OCI-M1 (cell line): ENCODE measurements at places on chromosomes 7 and 10.

GRCh38 chr7:90347759-90348158 lies 1.2 kb downstream of the GTPBP10 start:
- DNase-seq: no peak

DNA sequence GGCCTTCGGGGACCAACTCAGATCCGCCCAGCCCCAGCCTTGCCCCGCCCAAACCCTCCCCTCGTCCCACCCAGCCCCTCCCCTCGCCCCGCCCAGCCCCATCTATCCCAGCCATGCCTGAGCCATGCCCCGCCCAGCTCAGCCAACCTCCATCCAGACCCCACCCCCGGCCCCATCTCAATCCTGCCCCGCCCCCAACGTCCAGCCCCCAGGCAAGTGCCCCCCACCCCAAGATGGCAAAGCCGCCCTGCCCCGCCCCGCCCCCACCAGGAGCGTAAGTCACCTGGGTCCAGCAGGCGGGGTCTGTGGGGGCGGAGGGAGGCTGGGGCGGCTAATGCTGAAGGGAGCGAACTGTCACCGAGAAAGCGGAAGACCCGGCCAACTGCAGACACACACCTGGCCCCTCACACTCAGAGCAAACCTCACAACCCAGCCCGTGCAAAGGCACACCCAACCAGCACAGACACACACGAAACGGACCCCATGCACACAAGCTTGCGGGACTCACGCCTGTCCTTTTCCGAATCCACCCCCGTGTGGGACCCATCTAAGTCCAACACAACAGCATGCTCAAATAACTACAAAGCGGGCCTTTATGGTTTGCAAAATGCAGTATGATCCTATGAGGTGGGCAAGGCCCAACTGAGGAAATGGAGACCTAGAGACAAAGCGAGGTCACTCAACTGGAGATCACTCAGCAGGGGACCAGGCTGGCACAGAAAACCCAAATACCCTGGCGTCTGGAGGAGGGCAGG lies 11.5 kb upstream of the OGA start:
- no peak for DNase-seq

DNA sequence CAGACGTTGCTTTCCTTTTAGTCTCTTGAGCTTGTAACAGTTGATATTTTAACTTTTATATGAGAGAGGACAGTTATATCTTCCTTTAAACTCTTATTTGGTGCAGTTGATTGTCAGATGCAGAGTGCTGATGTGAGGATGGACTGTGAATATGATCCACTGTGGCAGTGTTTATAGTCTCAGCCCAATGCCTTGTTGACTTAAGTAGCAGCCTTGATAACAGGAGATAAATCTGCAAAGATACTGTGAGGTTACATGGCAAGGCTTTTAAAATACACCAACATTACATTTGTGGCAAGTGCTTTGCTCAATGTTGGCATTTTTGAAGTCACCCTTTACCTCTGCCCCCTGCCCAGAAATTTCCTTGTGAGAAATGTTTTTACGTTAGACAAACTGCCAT lies 206.7 kb downstream of the AUTS2 start:
- no peak for DNase-seq

GRCh38 chr10:76451911-76452310 lies 1020.5 kb downstream of the LRMDA start:
- DNase-seq: peak; percentile 2

GRCh38 chr10:99775850-99776249 lies 6.6 kb upstream of the ABCC2 start:
- peak; percentile 74 for DNase-seq

DNA sequence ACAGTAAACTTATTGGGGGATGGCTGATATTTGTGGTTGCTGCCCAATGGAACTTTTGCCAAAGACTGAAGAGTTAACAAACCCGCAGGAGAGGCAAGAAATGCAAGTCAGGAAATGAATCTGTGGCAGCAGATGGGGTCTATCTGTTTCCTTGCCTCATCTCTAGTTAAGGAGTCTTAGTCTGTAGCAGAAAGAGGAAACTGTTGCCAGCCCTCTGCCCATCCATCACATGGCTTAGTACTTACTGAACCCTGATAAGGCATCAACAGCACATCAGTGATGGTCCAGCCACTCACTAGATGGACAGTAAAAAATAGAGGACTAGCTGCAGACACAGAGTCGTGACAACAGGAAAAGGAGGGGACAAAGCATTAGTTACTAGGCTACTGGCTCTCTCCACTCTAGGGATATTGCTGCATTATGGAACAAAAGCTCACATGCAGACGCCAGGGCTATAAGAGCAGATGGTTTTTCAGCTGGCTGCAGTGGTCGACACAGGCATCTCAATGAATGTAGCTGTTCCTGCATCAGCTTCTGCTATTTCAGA lies 614.7 kb downstream of the PARD3 start:
- DNase-seq: no peak

DNA sequence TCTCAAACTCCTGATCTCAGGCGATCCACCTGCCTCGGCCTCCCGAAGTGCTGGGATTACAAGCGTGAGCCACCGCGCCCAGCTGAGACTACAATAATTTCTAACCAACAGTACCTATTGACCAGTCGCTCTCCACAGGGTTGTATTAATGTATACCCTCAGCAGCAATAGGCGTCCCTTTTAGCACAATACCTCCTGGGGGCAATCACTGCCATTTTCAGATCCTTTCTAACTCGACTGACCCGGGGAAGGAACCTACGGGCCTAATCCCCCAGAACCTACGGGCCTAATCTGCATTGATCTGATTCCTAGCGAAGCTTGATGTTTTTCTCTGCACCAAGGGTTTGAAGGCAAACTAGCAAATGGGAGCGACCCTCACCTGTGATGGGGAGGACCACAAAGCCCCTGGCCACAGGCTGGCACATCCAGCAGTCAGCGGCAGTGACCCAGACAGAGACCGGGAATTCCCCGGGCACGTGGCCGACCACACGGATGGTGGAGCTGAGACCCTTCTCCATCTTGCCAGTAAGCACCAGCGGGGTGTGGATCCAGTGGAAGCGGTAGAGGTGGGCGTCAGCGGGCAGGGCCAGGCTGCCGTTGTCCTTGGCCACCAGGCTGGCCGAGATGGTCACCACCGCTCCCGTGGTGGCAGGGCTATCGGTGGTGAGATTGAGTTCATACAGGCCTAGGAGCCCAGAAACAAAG lies 6.9 kb downstream of the TMEM130 start:
- no peak for DNase-seq

DNA sequence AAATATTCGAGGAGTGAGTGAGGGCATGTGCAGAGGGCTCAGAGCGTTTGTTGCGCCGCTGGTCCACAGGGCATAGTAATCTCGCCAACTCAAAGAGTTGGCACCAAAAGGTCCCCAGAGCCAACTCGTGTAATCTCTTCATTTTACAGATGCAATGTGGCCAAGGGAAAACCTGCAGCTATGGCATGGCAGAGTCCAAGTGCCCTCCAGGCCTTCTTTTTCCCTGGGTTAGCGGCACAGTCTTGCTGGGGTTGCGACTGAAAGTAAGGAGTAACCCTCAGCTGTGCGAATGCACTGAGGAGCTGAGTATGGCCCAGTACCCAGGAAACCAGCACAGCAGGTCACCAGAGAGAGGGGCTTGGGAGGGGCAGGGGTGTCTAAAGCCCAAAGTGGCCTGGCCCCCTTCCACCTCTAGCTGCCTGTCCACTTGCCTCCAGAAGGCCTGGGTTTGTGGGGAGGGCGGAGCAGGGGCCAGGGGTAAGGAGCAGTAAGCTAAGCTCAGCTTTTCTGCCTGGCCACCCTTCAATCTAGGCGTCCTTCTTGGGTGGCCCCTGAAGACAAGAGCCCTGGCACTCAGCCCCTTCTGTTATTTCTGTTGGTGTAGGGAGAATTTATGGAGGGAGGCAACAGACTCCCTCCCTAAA lies 3.3 kb upstream of the GAD2 start:
- DNase-seq: no peak

DNA sequence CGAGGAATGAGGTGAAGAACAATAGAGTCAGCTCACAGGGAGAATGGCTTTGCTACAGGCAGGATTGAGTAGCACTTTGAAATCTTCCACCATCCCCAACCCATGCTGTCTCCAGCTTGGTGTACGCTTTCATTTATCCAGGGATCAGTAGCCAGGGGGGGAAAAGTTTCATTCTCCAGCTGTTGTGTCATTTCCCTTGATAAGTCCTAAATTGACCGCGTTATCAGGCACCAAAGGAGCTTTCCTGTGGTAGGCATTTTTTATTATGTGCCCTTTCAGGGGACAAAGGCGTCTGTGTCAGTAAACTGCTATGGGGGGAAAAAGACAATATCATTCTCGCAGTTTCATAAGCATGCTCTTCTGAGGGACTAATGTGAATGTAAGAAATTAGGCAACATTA lies 106.6 kb upstream of the YAE1 start:
- DNase-seq: peak; percentile 43

DNA sequence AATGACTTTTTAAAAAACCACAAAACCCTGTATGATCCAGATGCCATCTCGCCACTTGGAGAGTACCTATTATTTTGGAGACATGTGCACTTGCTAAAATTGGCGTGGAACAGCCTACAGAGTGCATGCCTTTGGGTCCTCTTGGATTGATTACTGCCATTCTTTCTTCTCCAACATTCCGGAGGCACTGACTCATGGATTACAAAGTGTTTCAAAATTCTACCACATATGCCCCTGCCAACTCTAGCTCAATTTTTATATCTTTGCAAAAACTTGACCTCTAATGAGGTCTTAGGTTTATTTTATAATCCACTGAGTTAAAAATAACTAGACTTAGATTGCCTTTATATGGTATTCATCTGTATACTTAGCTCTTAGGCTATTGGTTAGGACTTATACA lies 55.8 kb upstream of the KIF5B start:
- DNase-seq: no peak

GRCh38 chr10:11742779-11743298 lies 657 bp downstream of the ECHDC3 start:
- DNase-seq: no peak

- no peak for DNase-seq
These were observed 81.2 kb downstream of the BMPR1A start for GRCh38 chr10:86837663-86838062.

- peak; percentile 8 for DNase-seq
These were observed 164.1 kb upstream of the CDCA7L start for GRCh38 chr7:22109761-22110160.

- no peak for DNase-seq
These were observed 6.5 kb downstream of the VSIR start for GRCh38 chr10:71766717-71767419.

- DNase-seq: no peak
These were observed 191.8 kb upstream of the CXCL12 start for GRCh38 chr10:44576702-44577191.

DNA sequence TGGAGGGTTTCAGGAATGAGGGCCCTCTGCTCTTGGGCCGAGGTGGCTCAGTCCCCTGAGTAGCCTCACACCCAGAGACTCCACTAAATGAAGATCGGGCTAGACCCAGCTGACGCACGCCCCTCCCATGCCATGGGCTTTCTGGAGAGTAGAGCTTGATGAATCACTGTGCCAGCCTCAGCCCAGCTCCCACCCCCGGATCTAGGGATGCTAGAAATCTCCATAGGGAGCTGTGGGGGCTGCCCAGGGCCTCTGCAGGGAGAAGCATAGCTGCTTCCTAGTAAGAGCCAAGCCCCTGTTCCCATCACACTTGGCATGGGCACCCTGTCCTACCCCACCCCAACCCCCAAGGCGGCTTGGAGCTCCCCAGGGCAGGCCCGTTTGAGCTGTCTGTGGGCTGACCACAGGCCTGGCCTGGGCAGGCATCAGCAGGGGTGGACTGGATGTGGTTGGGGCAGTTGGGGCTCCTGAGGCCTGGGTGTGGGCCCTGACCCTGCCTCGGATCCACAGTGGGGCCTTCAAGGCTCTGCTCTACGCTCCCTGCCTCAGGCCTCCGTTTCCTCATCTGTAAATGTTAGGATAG lies 121.2 kb downstream of the ZMIZ1 start:
- DNase-seq: no peak

DNA sequence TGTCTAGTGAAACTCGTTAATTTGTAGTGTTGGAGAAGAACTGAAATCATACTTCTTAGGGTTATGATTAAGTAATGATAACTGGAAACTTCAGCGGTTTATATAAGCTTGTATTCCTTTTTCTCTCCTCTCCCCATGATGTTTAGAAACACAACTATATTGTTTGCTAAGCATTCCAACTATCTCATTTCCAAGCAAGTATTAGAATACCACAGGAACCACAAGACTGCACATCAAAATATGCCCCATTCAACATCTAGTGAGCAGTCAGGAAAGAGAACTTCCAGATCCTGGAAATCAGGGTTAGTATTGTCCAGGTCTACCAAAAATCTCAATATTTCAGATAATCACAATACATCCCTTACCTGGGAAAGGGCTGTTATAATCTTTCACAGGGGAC lies 187.6 kb downstream of the CFTR start:
- no peak for DNase-seq

- DNase-seq: no peak
These were observed 36.8 kb downstream of the CLRN3 start for GRCh38 chr10:127855976-127856375.

GRCh38 chr7:12296051-12296570 lies 85.0 kb downstream of the TMEM106B start:
- DNase-seq: no peak

- no peak for DNase-seq
These were observed 26.8 kb downstream of the TRDMT1 start for GRCh38 chr10:17174626-17175025.

- DNase-seq: peak; percentile 65
These were observed 8.1 kb downstream of the SKIDA1 start for GRCh38 chr10:21517134-21518031.

DNA sequence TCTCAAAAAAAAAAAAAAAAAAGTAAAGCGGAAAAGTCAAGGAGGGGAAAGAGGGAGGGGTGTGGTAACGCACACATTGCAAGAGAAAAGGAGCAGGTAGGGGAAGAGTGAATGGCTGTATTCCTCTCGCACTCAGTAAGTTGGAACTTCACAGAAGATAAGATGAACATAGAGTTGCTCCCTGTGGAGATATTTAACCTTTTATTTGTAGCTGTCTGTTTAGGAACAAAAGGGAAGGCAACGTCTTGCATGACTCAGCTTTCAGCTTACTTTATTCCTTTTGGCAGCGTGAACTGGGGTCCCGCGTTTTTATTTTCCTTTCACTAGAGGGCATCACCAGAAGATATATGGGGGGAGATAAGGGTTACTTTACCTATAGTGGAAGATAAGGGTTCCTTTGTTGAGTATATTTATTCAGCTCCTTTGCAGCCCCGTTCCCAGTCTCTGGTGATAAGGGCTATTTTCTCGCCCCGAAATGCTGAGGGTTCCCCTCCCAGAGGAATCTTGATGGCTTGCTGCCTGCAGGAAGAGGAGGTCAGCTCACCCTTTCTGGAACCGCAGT lies 78.5 kb downstream of the APBB1IP start:
- DNase-seq: no peak

- DNase-seq: no peak
These were observed 182.8 kb upstream of the DGKB start for GRCh38 chr7:15085366-15085765.

GRCh38 chr10:101063548-101064414 lies 2.0 kb downstream of the KAZALD1 start:
- DNase-seq: peak; percentile 70

DNA sequence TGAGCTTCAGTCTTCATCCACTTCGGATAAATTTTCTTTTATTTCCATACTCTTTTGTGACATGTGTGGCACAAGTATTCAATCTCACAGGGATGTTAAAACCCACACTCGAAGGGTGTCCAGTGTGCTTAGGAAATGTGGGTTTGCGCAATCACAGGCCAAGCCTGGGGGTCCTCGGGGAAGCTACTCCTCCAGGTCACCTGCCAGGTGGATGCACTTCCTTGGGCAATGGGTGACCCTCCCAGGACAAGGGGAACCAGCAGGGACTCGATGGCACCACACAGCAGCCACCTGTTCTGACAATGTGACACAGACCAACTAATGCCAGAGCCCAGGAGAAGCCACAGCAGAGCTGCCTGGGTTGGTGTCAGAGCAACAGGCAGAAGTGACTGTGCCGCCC lies 39.0 kb downstream of the PARP12 start:
- no peak for DNase-seq
